ENCODE measurements at places on chromosomes 4 and X. TPM values are rescaled to one million over a fixed set of nuclear protein-coding genes. Genes with fewer than 3 reads are reported as not detected.

DNA sequence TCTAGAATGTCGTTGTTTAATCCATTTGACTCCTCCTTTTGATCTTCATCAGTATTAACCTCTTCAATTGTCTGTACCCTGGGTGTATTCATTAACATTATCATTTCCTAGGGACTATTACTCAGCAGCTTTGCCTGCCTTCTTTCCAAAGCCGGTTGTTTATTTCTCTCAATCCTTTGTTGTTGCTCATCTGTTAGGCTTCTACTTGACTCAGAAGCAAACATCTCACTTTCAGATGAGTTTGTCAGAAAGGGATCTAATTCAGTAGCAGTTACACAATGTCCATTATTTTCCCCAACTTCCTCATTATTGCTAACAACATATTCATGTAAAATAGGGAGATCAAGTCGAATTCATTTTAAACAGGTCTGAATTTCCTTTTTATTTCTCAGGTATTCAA is 22.1 kb upstream of the HSD17B10 start:
- peak; percentile 73 for DNase-seq
- peaks cover 25% of the 10 kb centered on the region for H3K4me1 ChIP-seq
- H3K27me3 ChIP-seq: peaks cover 6% of the 10 kb centered on the region
- peak overlapping the region; percentile 88 for H3K27ac ChIP-seq

- H3K36me3 ChIP-seq: no peaks in the 10 kb centered on the region
- H3K27me3 ChIP-seq: no peaks in the 10 kb centered on the region
- H3K27ac ChIP-seq: peak overlapping the region; percentile 62
- no peak overlapping the region for H3K4me3 ChIP-seq
- peaks cover 11% of the 10 kb centered on the region for H3K4me1 ChIP-seq
Observed at GRCh38 chrX:100895365-100896075, 21.4 kb upstream of the NOX1 start.

DNA sequence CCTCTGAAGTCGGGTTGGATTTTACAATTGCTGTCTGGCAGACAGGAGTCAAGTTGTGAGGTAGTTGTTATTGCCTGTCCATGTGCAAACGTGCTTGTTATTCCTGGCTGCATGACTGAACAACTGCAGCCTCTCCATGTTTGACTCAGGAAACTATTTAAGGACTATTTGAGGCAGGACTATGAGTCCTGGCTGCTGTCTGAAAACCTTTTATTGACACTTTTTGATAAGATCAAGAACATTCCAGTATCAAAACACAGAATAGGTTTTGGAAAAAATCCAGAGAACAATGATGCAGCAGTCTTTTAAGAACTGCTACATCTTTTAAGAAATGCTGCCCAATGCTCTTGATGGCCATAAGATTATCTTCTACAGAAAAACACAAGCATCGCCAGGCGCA is 10.0 kb upstream of the SPRY1 start:
- H3K36me3 ChIP-seq: no peaks in the 10 kb centered on the region
- peaks cover 13% of the 10 kb centered on the region for H3K4me1 ChIP-seq
- H3K4me3 ChIP-seq: no peak overlapping the region
- H3K27ac ChIP-seq: no peak overlapping the region
- H3K27me3 ChIP-seq: peaks cover 2% of the 10 kb centered on the region

GRCh38 chrX:39427492-39427891 is 626.2 kb downstream of the MID1IP1 start:
- H3K27ac ChIP-seq: peak overlapping the region; percentile 67
- no peaks in the 10 kb centered on the region for H3K36me3 ChIP-seq

DNA sequence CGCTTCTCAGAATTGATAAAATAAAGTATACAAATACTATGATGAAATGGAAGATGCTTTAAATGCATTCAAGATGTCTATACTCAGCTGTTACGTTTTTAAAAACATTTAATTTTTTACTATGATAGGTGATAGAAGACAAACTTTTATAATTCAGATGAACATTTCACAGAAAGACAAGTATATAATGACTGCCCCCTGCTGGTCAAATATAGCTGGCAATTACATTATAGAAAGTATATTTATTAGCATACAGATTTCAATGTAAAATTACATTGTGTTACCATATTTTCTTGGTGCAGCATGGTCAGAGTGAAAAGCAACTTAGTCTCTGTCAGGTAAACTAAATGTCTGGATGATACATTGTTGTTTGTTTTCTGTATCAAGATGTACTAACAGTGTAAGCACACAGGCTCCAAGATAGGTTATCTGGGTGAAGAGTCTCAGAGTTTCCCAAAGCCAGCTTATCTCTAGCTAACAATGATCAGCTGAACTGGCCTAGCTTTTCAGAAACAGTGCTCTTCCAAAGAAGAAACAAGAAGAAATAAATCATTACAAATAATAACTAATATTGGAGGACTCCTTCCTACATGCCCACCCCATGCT is 54.1 kb downstream of the SRPX start:
- no peaks in the 10 kb centered on the region for H3K4me1 ChIP-seq
- peaks cover 1% of the 10 kb centered on the region for H3K27me3 ChIP-seq
- DNase-seq: peak; percentile 11
- no peaks in the 10 kb centered on the region for H3K36me3 ChIP-seq
- H3K4me3 ChIP-seq: no peak overlapping the region

GRCh38 chr4:77031544-77031943 is 44.2 kb downstream of the CCNI start:
- no peak overlapping the region for H3K4me3 ChIP-seq
- peaks cover 69% of the 10 kb centered on the region for H3K4me1 ChIP-seq
- H3K27me3 ChIP-seq: peaks cover 24% of the 10 kb centered on the region
- no peak for DNase-seq
- H3K36me3 ChIP-seq: peaks cover 72% of the 10 kb centered on the region
- H3K27ac ChIP-seq: peak overlapping the region; percentile 56

GRCh38 chr4:46393606-46394005 is 3.7 kb upstream of the GABRA2 start:
- DNase-seq: no peak
- H3K4me1 ChIP-seq: no peaks in the 10 kb centered on the region
- peaks cover 2% of the 10 kb centered on the region for H3K27me3 ChIP-seq
- no peak overlapping the region for H3K4me3 ChIP-seq
- peaks cover 5% of the 10 kb centered on the region for H3K36me3 ChIP-seq
- H3K27ac ChIP-seq: no peak overlapping the region

DNA sequence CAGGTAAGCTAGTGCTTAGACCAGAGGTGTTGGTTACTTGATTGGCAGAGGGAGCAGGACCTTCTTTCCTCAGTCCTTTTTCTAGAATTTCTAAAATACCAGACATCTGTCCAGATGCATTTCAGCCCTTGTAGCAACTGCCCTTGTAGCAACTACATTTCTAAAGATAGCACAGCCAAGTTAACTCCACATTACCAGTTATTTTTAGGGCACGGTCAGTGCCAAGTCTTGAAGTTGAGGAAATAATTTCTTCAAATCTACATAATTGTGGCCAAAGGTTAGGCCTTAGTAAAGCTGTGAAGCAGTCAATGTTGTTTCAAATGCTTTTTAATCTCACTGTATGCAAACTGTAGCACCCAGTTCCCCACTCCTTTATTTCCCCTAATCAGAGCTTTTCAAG is 62.9 kb downstream of the MID1IP1 start:
- no peaks in the 10 kb centered on the region for H3K36me3 ChIP-seq
- H3K27ac ChIP-seq: no peak overlapping the region
- DNase-seq: peak; percentile 31
- no peak overlapping the region for H3K4me3 ChIP-seq

- no peak for DNase-seq
- H3K36me3 ChIP-seq: no peaks in the 10 kb centered on the region
- peaks cover 2% of the 10 kb centered on the region for H3K27me3 ChIP-seq
- peak within 1 kb of the TSS; percentile 81 for H3K4me3 ChIP-seq
- H3K4me1 ChIP-seq: peaks cover 11% of the 10 kb centered on the region
- H3K27ac ChIP-seq: peak within 1 kb of the TSS; percentile 59
Observed at GRCh38 chrX:44343412-44344141, at the start of gene EFHC2. TSS of gene EFHC2 (minus strand) at chrX:44343672. CDS start at chrX:44343588, 84 bp downstream.

DNA sequence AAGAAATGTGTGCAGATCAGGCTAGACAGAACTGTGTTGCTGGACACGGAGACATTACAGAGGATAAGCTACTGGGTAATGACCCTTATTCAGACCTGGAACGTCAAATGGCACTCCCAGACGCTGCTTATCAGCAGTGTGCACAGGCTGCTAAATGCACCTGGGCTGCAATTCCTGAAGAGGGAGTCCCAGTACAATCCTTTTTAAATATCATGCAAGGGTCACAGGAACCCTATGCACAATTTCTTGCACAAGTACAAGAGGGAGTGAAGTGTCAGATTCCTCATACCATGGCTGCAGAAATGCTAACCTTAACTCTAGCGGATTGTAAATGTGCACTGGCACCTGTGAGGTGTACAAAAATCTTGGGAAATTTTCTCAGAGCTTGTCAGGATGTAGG is 16.9 kb downstream of the SPIN2B start:
- DNase-seq: no peak
- H3K36me3 ChIP-seq: peaks cover 13% of the 10 kb centered on the region
- H3K4me1 ChIP-seq: peaks cover 13% of the 10 kb centered on the region
- no peak overlapping the region for H3K27ac ChIP-seq

DNA sequence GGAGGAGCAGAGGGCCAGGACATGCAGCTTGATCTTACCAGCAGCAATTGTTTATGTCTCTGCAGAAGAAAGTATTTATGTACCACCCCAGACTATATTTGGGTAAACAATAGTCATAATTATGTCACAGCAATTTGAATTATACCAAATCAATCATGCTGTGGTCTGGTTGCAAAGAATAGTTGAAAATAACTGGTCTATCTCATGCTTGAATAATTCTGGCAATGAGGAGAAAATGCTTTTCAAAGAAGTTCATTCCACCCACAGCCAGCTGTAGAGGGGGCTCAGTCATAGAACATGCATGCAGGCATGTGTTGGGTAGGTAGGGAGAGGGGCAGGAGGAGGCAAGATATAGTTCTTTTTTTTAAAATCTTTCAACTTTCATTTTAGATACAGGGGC is 399.2 kb downstream of the IL15 start:
- peak overlapping the region; percentile 17 for H3K27ac ChIP-seq
- H3K36me3 ChIP-seq: peaks cover 13% of the 10 kb centered on the region
- H3K27me3 ChIP-seq: no peaks in the 10 kb centered on the region
- no peak for DNase-seq
- H3K4me3 ChIP-seq: no peak overlapping the region

GRCh38 chr4:6668391-6668790 is 25.3 kb upstream of the S100P start:
- no peak overlapping the region for H3K4me3 ChIP-seq
- peaks cover 18% of the 10 kb centered on the region for H3K4me1 ChIP-seq
- no peak overlapping the region for H3K27ac ChIP-seq
- H3K36me3 ChIP-seq: peaks cover 4% of the 10 kb centered on the region

DNA sequence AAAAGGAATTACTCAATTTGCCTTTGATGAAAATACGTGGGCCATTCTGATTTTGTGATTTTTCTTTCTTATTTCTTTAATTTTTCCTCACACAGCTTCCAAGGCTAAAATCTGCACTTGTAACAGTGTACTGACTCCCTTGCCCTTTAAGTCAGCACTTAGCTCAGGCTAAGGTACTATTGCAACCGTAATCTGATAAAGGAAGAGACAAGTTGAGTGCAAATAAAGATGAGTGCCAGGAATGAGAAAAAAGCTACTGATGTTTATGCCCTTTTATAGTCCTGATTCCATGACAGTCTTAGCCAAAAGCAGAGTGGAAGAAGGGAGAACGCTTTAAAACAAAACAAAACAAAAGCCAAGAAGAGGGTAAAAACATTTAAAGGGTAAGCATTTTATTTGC is 6.0 kb downstream of the DMD start:
- no peaks in the 10 kb centered on the region for H3K4me1 ChIP-seq
- no peaks in the 10 kb centered on the region for H3K36me3 ChIP-seq
- H3K27me3 ChIP-seq: no peaks in the 10 kb centered on the region
- no peak overlapping the region for H3K27ac ChIP-seq

DNA sequence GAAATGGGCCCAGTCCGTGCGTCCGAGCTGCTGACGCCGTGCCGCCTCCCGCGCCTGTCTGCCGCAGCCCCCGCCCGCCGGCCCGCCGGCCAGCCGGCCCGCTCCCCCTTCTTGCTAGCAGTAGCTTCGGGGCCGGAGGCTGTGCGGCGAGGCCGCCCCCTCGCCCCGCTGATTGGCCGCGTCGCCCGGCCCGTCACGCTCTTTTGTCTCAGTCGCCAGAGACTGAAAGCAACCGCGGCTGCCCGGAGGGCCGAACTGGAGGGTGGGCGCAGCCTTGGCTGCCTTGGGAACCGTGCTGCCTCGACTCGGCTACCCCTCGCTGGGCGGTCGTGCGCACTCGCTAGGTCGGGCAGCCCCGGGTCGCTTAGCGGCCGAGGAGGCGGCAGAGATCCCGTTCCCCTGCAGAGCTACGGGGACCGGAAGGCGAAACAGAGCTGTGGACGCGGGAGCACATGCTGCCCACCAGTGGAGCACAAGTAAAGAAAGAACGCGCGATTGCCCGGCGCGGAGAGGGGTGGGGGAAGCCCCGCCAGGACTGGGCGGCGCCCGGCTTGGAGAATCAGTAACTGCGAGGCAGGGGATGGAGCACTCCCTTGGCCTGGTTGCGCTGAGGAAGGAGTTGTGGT is at the start of gene ZCCHC18:
TSS of gene ZCCHC18 (plus strand) at position 198 of the 626 bp plus-strand sequence. CDS start 1,589 bp downstream, outside the sequence.
- H3K4me1 ChIP-seq: no peaks in the 10 kb centered on the region
- peak; percentile 4 for DNase-seq
- H3K27ac ChIP-seq: no peak within 1 kb of the TSS
- H3K27me3 ChIP-seq: peaks cover 6% of the 10 kb centered on the region
- peak within 1 kb of the TSS; percentile 88 for H3K4me3 ChIP-seq
- H3K36me3 ChIP-seq: no peaks in the 10 kb centered on the region

DNA sequence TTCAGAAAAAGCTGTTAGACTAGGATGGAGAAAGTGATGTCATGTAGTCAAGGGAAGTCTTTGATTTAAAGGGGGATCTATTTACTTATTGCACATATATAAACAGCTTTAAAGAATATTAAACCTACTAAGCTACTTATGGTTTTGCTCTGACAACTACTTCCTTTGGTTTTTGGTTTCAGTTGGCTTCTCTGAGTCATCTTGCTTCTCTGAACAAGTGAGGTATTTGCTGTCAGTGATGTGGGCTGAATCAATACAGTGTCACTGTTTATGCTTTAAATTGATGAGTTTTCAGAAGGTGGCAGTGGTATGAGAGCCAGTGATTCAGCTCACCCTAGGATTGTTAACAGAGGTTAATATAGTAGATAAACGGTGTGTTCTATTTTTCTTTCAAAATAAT is 75.1 kb downstream of the CEP44 start:
- peaks cover 13% of the 10 kb centered on the region for H3K4me1 ChIP-seq
- H3K27ac ChIP-seq: no peak overlapping the region
- no peaks in the 10 kb centered on the region for H3K36me3 ChIP-seq
- DNase-seq: peak; percentile 29

DNA sequence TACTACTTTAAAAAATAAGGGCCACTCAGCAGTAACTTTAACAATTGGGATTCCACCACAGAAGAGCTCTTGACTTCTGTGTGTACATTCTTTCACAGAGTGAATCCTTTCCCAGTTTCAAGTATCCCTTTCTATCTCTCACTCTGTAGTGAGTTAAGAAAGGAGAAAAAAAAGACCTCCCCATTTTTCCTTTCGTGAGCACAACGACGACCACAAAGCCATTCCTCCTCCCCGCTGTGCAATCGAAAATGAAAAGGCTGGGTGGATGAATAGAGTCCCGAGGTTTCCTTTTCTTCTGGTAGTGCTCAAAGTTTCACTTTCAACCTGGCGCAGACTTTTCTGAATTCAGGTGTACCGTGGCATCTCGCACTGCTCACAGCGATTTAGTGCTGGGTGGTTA is 58.0 kb downstream of the TAB3 start:
- no peak overlapping the region for H3K27ac ChIP-seq
- H3K27me3 ChIP-seq: no peaks in the 10 kb centered on the region
- H3K36me3 ChIP-seq: no peaks in the 10 kb centered on the region
- no peak overlapping the region for H3K4me3 ChIP-seq
- no peaks in the 10 kb centered on the region for H3K4me1 ChIP-seq
- DNase-seq: no peak

Gene ATOH1
- not detected for total RNA-seq

Gene C4orf50
- total RNA-seq: not detected

Gene ZAR1
- total RNA-seq: not detected

Gene SERPINA7
- not detected for total RNA-seq

Gene LANCL3
- not detected for total RNA-seq

Gene GPR50
- not detected for total RNA-seq

Gene LIN54
- total RNA-seq: 14.2 TPM

Gene CSAG3
- not detected for total RNA-seq

Gene CXXC4
- not detected for total RNA-seq

Gene CLGN
- 0.27 TPM for total RNA-seq

Gene BEX5
- total RNA-seq: not detected
